ENCODE measurements at places on chromosomes 2 and 18.

GRCh38 chr2:29191817-29192216 lies 76.6 kb downstream of the CLIP4 start:
- DNase-seq = no peak

DNA sequence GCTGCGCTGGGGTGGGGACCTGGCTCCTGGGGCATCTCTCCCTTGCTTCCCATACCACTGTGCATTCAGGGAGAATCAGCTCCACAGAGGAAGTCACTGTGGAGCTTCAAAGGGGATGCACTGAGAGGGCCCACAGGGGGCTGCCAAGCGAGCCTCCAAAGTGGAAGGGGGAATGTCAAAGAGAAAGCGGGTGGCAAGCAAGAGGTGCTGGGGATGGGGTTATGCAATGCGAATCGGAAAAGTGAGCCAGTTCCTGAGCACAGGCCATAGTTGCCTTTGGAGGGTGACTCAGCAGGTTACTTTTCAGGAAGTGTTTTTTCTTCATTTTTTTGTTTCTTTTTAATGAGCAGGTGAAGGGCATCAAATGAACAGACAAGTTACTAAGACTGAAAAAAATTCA lies 17.6 kb downstream of the PMAIP1 start:
- DNase-seq = no peak

DNA sequence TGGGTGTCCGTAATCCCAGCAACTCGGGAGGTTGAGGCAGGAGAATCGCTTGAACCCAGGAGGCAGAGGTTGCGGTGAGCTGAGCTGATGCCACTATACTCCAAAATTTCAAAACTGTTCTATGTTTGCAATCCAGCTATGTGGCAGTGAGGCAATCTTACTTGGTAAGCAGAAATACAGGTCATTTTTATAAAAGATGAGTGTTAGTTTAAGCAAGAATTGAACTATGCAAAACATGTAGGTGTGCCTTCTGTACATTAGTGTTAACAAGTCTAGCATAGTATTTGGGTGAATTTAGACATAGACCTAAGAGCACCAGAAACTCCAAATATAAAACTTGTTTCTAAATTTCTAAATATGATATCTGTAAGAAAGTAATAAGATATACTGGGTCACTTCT lies 7.2 kb downstream of the DSC1 start:
- no peak for DNase-seq

DNA sequence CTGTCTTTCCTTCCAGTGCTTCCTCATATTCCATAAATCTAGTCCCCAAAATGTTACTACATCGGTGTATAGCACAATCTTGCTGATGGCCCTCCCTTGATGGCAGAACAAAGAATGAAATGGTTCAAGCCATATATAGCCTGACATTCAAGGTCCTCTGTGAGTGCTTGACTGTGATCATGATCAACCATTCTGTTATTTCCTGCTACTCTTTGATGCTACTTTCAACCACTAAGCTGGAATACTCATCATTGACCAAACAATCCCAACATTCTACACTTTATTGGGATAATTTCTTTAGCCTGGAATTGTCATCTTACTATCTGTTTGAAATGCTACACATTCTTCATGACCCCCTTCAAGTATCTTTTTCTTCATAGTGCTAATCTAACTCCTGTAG lies 633.9 kb downstream of the PLCL1 start:
- DNase-seq = no peak

DNA sequence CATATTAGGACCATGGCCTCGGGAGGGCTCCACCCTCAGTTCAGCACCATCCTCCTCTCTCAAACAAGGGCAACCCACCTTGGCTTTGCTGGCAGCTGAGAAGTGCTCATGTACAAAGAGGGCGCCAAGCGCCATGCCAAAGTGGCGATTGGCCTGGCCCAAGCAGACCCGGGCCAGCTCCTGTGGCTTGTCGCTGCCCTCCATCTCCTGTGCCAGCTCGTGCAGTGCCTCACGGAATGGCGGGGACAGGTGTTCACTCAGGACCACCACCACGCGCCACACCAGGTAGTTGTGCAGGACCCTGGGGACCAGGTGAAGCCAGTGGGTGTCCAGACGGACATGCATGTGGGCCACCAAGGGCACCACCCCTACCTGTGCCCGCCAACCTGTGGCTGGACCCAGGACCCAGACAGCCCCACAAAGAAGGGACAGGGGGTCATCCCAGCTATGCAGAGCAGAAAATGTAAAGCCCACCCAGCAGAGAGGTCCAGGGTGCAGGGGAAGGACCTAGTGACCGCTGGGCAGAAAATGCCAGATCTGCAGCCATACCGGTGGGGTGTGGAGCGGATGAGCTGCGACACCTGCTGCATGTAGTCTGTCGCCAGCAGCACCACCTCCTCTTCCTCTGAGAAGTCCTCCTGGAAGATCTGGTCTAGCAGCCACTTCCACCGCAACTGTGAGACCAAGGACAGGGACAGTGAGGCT lies 3.6 kb downstream of the ECEL1 start:
- DNase-seq = no peak

GRCh38 chr2:78980152-78980465 lies 45.4 kb upstream of the REG3G start:
- DNase-seq = no peak

- DNase-seq = no peak
Measured at GRCh38 chr18:715626-716025, 3.2 kb upstream of the ENOSF1 start.

Measured in mesenteric fat pad (tissue), 1 donor.